ENCODE measurements at places on chromosomes 3 and 15. TPM values are rescaled to one million over a fixed set of nuclear protein-coding genes. Genes with fewer than 3 reads are reported as not detected.

GRCh38 chr3:190543671-190544070, 29.8 kb downstream of the IL1RAP start:
- DNase-seq, result no peak

- no peak for DNase-seq
Observed at GRCh38 chr3:44554626-44555592, at the start of gene ZKSCAN7. Gene ZKSCAN7, plus strand, starts transcription at chr3:44555193. Its CDS starts 1,855 bp downstream, at chr3:44557048.

- no peak for DNase-seq
Observed at GRCh38 chr3:123329636-123330340, 119.1 kb downstream of the ADCY5 start.

DNA sequence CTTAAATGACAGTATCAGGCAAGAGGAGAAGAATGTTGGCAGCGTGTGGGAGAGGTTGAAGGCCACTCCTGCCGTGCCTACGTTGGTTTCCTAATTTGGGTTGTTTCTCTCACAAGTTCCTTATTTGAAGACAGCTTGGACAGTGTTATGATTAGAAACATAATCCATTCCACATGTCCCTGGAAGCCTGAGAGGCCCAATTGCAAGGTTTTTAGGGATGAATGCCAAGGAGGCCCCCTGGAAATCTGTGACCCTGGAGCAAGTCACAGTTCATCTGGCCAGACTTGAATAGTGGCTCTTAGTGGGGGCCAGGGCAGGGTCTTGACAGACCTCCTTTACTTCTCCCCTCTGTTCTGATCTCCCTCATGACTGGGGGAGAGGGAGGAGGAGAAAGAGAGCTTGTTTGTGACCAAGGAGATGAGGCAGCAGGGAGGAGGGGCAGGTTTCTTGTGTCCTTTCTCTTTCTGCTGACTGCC, 584.4 kb upstream of the TBL1XR1 start:
- DNase-seq, result no peak

DNA sequence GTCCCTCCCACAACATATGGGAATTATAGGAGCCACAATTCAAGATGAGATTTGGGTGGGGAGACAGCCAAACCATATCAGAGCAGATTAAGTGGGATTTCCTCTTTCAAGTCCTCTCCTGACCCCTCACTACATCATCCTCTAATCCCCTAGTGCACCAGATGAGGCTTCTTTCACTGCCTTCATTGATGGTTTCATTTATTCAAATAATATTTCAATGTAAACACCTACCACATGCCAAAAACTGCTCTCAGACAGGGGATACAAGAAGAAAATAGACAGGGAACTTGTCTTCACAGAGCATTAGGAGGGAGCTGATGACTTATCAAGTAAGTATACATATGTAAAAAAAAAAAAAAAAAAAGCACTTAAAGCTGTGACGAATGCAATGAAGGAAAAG, 180.2 kb downstream of the NTRK3 start:
- DNase-seq, result no peak

GRCh38 chr3:53650928-53651661, 156.7 kb downstream of the CACNA1D start:
- DNase-seq, result no peak

GRCh38 chr15:81280696-81281455, 43.1 kb downstream of the STARD5 start:
- DNase-seq, result no peak

DNA sequence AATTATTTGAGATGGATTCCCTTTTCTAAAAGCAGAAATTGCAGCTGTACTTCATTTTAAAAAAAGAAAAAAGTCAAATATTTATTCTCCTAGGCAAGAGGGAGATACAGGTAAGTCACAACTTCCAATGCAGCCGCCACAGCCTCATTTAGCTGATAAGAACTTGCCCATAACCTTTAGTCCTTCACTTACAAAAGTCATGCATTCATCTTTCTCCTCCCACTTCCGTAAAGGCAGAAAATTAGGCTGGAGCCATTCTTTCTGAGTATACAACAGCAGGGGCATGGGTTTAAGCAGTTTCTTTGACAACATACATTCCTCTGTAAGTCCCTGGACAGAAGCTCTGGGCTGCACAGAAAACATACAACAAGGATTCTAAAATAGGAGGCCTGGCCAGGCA, 4.3 kb downstream of the SUCLG2 start:
- DNase-seq, result no peak

DNA sequence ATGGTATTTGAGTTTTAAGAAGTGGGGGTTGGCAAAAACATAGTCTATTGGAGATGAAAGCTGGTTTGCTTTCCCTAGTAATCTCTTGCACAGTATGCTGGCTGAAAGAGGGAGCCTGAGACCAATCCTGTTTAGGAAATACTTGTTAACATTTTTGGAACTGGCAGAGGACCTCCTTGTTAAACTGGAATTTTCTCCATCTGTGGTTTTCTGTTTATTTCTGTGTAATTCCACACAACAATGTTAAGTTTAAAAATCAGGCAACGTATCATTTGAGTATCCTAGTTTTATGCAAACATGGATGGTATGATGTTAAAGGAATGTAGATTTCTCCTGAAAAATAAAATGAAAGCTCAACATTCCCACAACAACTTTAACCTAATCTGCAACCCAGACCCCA, 536.0 kb upstream of the TBL1XR1 start:
- DNase-seq, result no peak

DNA sequence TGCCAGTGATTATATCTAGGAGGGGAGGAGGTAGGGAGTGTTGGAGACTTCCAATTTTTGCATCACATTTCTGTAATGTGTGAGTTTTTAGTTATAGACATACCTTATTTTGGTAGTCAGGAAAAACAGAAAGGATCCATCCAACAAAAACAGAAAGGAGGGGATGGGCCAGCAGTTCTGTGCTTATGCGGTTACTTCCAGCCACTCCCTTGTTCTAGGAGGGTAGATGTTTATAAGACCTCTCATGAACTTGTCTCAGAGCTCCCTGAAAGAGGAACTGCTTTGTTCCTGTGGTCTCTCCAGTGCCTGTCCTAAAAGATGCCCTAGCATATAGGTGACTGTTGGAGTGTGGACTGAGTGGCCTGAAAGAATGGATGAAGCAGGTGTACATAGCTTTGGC, 323.3 kb downstream of the CACNA2D3 start:
- DNase-seq, result no peak

DNA sequence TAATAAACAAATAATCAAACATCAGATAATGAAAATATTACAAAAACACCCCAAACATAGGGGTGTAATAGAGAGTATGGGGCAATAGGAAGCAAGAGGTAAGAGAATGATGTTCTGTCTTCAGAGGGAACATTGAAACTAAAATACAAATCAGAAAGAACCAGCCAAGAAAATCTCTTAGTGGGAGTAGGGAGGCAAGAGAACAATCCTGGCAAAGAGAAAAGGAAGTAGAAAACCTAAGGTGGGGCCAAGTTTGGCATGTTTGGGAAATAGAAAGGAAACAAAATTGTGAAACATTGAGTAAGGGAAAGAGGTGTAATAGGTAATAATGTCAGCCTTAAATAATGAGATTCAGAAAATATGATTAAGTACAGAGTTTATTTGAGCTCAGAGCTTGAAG, 467.1 kb downstream of the RBMS3 start:
- DNase-seq, result no peak

DNA sequence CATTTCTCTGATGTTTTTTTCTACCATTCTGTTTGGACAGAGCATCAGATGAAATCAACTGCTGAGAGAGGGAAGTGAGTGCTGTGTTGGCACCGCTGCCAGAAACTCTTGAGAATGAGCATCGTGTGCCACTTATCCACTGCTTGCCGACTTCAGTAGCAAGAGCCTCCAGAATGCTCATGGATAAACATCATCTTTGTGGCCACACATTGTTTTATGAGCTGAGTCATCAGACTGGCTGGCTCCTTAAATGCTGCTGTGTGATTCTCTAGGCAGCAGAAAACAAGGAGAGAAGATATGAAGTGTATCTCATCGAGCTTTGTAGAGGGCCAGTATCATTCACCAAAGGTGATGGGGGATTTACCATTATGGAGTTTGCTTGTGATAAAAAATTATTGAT, 3.4 kb upstream of the DOCK3 start:
- DNase-seq, result peak; percentile 11

- DNase-seq, result no peak
Observed at GRCh38 chr3:52891164-52891563, 6.2 kb downstream of the STIMATE start.

DNA sequence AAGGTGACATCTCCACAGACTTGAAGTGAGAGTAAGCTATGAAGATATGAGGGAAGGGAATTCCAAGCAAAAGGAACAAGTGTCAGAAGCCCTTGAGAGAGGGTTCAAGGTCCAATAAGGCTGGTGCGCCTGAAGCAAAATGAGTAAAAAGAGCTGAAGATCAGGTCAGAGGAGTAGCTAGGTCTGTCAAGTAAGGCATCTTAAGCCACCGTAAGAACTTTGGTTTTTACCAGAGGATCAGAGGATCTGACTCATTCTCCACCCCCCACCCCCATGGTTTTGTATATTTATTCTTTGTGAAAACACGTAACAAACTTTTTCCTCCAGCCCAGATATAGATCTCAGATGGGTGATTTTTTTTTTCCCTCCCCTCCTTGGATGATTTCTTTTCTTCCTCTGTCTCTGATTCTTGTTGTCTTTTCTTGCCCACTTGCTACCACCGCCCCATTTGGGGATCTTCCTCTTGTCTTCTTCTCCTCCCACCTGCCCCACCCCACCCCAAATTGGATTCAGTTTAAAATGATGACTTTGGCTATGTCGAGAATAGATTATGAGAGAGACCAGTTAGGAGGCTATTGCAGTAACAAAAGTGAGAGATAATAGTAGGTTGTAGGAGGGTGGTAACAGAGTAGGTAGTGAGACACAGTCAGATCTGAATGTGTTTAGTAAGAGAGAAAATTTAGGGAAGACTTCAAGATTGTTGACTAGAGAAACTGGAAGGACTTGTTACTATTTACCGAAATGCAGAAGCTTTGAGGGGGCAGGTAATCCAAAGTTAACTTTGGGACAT, 6.1 kb downstream of the TRMT10C start:
- DNase-seq, result no peak

GRCh38 chr15:26864664-26865191, 2.1 kb upstream of the GABRA5 start:
- DNase-seq, result no peak

Gene LPCAT4
- total RNA-seq, result 6.7 TPM

Gene ITPKA
- total RNA-seq, result 0.46 TPM

Gene SLC22A13
- 0.18 TPM for total RNA-seq

Gene POTEB3
- not detected for total RNA-seq

Gene PRR20G
- total RNA-seq, result not detected

Gene C2CD4B
- total RNA-seq, result 9.2 TPM

Gene CPLX3
- total RNA-seq, result not detected

Gene PARP15
- total RNA-seq, result 0.07 TPM
